ENCODE measurements at places on chromosomes 1 and 21.

GRCh38 chr21:14877581-14878228, 187.1 kb downstream of the NRIP1 start:
- no peak for DNase-seq

DNA sequence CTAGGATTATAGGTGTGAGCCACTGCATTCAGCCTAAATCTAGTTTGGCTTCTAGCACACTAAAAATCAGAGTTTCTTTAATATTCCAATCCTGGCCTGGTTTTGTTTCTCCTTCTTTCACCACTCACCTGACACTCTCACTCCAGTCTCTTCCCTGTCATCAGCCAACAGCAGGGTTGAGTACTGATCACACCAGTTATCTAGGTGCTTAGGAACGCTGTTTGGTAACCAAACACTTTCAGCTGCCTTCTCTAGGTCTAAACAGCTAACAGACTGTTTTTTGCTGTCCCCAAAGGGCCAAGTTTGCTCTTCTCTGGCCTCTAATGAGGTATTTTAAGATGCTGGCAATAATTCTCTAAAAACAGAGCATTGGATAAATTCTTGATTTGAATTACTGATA, 17.7 kb upstream of the FRRS1 start:
- no peak for DNase-seq

DNA sequence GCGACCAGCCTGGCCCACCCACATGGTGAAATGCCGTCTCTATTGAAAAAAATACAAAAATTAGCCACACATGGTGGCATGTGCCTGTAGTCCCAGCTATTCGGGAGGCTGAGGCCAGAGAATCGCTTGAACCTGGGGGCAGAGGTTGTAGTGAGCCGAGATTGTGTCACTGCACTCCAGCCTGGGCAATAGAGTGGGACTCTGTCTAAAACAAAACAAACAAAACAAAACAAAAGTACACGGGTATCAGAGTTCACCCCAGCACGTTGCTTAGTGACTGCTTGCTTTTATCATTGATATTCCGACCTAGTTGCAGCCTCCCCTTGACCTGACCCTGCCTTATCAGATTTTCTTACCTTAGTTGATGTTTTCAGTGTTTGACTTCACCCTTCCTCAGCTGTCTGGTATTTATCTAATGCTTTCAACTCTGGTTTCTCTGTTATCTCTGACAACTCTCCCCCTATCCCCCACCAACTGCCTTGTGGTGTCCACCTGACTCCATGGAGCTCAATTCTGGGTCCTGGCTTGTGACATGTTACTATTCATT, 5.1 kb downstream of the TLCD4 start:
- DNase-seq: no peak

- DNase-seq: no peak
These were observed 165.9 kb downstream of the LRRC40 start for GRCh38 chr1:70039485-70039884.

DNA sequence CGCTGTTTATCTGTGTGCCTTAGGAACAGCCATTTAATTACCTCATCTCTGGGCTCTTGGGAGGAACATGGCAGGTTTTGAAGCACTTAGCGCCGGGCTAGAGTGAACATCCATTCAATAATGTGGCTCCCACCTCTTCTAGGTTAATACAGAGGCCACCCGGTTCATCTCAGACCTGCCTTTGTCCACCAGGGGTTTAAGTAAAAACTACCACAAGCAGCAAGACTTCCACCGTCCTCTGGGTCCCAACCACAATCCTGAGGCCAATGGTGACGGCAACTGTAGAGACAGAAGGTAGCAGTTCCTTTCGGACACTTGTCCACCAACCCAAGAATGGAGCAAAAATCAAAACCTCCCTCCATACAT, 924 bp upstream of the DDOST start:
- no peak for DNase-seq

- no peak for DNase-seq
These were observed 168.0 kb downstream of the CYYR1 start for GRCh38 chr21:26405071-26405470.

- no peak for DNase-seq
These were observed 20.1 kb upstream of the MED18 start for GRCh38 chr1:28308750-28309149.

- DNase-seq: no peak
These were observed 188.4 kb upstream of the DMRTA2 start for GRCh38 chr1:50611675-50612074.

DNA sequence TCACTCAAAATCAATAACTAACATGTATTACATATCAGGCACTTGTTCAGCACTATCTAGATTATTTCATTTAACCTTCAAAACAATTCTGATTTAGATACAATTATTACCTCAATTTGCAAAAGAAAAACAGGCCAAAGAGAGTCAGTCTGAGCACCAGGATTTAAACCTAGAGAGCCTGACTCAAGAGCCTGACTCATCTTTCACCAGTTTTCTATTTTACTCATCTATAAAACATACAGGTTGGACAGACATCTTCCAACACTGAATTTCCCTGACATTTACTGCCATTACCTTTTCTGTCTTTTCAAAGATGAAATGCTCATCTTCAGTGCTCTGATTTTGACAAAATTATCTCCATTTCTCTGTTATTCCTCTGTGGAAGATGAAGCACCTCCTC, 116.5 kb downstream of the MRPL39 start:
- DNase-seq: no peak

- no peak for DNase-seq
These were observed 10.7 kb upstream of the DNMT3L start for GRCh38 chr21:44272284-44272858.

- DNase-seq: no peak
These were observed 1.4 kb downstream of the VPS13D start for GRCh38 chr1:12231276-12231595.

DNA sequence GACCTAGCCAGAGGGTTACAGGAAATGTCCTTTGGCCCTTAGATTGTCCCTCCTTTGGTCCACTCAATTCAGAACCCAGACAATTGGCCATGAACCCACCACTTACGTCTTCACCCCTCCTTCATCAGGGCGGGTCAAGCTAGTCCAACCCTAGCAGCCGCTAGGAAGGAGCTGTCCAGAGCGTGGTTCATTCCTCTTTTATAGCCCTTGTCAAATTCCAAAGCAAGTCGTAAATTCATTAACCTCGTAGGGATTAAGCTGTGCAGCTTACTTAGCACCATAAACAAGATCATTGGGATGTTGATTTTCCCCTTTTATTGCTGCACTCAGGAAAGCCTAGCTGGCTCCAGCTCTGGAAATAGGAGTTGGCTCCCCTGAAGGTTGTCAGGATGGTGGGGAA, 90.1 kb downstream of the TMEM53 start:
- DNase-seq: no peak

- no peak for DNase-seq
These were observed 348.2 kb downstream of the MATN1 start for GRCh38 chr1:30375156-30375555.

GRCh38 chr1:46081619-46082018, 50.8 kb downstream of the PIK3R3 start:
- DNase-seq: no peak

DNA sequence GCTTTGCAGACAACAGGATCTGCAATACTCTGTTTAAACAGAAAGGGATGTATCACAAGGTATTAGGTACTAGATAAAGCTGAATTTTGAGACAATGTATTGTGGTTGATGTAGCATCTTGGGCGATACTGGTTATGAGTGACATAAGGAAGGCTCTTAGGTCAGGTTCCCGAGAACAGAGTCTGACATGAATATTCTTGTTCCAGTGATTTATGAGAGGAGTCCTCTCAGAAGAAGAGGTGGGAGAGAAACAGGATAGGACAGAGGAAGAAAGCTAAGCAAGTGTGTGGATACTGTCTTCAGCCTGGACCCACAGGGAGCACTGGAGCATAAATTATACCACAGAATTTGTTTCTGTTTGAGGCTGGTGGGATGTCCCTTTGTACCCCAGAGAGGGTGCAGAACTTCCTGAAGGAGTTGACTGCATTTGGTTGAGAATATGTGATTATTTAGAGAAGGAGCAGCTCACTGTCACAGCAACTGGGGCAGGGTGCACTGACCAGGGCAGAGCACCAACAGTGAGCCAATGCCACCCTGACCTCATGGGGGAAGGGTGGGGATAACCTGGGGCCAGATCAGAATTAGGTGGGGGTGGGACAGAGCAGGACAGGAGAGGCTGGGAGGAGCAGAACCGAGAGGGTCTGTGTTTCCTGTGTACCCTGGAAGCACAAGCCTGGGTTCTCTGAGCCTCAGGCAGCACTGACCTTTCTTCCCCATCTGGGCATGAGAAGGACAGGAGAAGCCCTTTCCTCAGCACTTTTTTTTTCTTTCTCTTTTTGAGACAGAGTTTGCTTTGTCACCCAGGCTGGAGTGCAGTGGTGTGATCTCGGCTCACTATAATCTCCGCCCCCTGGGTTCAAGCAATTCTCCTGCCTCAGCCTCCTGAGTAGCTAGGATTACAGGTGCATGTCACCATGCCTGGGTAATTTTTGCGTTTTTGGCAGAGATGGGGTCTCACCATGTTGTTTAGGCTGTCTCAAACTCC, 36.3 kb upstream of the SLC6A9 start:
- DNase-seq: no peak

GRCh38 chr1:38424677-38425076, 378.1 kb upstream of the POU3F1 start:
- DNase-seq: no peak
